Muscle of back (tissue), 13 donors: ENCODE measurements at places on chromosomes 7 and 10. TPM values are rescaled to one million over a fixed set of nuclear protein-coding genes. Genes with fewer than 3 reads are reported as not detected.
A peak's percentile ranks its signal among the peaks of the same experiment; 100 is the strongest.

- peak; percentile 34 for DNase-seq
These were observed 11.9 kb upstream of the OPTN start for GRCh38 chr10:13087986-13088618.

- no peak for DNase-seq
These were observed 5.1 kb downstream of the PTTG1IP2 start for GRCh38 chr7:90474284-90475210.

DNA sequence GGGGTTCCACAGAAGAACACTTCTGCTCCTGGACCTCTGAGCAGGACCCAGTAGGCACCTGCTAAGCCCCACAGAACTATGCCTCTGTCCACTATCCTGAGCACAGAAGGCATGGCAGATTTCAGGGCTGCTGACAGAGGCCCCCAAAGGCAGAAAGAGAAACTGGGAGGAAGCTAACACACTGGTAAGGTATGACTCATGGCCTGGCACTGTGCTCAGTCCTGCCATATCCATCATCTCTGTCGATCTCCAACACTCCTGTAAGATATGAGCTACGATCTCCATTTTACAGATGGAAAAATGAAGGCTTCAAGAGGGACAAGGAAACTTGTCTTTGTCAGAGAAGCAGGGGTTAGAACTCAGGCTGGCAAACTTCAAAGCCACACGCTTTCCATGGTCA lies 62.2 kb downstream of the GRID1 start:
- DNase-seq: no peak

DNA sequence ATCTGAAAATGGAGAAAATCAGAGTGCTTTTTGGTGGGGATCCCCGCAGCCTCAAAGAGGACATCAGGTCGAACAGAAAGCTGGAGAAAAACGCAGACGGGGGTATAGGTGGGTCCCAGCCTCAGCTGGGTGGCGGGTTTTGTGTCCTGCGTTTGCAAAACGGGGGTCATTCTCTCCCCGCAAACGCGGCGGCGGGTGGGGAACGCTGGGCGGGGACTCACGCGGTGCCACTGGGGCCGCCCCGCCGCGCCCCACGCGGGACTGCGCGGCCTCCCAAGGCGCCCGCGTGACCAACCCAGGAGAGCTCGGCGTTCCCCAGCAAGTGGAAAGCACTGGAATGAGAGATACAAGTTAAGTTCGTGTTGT lies 806 bp upstream of the VIPR2 start:
- peak; percentile 67 for DNase-seq

DNA sequence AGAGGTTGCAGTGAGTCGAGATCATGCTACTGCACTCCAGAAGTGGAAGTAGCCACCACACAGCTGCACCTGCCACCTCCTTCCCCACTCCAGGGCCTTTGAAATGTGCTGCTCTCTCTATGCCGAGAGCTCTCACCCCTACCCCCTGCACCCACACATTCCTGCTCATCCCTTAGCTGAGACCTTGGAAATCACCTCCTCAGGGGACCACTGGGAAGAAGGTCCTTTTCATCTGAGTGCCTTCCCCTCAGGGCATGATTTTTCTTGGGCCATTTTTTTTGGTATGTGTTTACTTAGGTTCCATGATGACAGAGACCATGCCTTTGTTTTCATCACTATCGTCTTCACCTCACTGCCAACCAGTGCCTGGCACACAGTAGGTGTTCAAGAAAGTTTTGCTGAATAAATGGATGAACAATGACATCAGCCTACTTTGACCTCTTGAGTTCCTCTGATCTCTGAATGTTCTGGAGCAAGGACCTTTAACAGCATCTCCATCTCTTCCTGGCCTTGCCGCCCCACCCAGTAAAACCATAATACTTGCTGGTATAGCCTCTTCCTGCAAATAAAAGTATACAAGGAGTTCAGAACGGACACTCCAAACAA lies 166.6 kb upstream of the KLF14 start:
- no peak for DNase-seq

- peak; percentile 48 for DNase-seq
These were observed 39.8 kb downstream of the MAD1L1 start for GRCh38 chr7:2192831-2193534.

GRCh38 chr10:44376472-44377099 lies 8.3 kb downstream of the CXCL12 start:
- DNase-seq: no peak

GRCh38 chr10:132806110-132806509 lies 20.2 kb upstream of the NKX6-2 start:
- no peak for DNase-seq

DNA sequence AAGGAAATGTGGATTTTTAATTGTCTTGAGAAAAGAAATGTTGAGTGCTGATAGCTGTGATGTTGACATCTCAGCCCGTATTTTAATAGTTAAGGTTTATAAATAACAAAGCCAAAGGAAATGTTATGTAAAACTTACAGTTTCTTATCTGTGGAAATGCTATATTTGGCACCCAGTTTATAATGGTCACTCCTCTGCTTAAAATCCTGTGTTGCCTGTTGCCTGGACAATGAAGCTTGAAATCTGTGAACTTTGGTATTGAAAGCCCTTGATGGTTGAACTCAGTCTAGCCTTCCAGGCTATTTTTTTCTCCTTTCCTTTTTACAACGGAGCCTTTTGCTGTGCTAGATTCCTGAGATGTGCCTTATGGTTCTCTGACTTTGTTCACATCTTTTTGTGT lies 46.5 kb downstream of the MCU start:
- DNase-seq: no peak

MTPN gene
- polyA plus RNA-seq: 106 TPM

KAT6B gene
- 20.5 TPM for polyA plus RNA-seq

TMEM213 gene
- polyA plus RNA-seq: not detected

SLC39A12 gene
- not detected for polyA plus RNA-seq

ORAI2 gene
- polyA plus RNA-seq: 8.0 TPM
